ENCODE measurements at places on chromosomes 7 and 10. TPM values are rescaled to one million over a fixed set of nuclear protein-coding genes. Genes with fewer than 3 reads are reported as not detected.

TDRD1 gene
- 0.20 TPM for total RNA-seq

ELAPOR2 gene
- 2.9 TPM for total RNA-seq

TFR2 gene
- 9.1 TPM for total RNA-seq

SNCG gene
- not detected for total RNA-seq

C10orf143 gene
- total RNA-seq = 6.0 TPM

MSMB gene
- not detected for total RNA-seq

CRPPA gene
- total RNA-seq = 1.1 TPM

IFIT3 gene
- total RNA-seq = 75.6 TPM

INSIG1 gene
- total RNA-seq = 75.0 TPM

MMP21 gene
- total RNA-seq = 0.20 TPM

TRDMT1 gene
- total RNA-seq = 15.3 TPM

C1QL3 gene
- total RNA-seq = not detected

ITGA8 gene
- total RNA-seq = not detected

GPER1 gene
- total RNA-seq = 0.19 TPM

DNA sequence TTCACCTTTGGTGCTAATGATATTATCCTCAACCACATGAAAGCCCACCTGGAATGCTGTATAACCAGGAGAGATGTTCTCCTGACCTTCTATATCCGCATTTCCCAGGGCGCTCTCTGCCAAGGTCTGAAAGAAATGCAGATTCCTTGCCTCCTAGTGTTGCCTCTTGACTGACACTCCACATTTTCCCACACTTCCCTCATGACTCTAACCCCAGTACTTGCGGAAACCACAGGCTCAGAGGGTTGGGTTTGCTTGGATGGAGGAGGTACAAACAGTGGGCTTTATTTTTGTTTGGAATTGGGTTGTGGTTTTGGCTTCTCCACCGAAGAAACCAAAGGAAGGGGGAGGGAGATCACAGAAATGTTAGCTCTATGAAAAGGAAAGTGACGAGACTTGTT is 222.9 kb upstream of the CELF2 start:
- no peak for DNase-seq

DNA sequence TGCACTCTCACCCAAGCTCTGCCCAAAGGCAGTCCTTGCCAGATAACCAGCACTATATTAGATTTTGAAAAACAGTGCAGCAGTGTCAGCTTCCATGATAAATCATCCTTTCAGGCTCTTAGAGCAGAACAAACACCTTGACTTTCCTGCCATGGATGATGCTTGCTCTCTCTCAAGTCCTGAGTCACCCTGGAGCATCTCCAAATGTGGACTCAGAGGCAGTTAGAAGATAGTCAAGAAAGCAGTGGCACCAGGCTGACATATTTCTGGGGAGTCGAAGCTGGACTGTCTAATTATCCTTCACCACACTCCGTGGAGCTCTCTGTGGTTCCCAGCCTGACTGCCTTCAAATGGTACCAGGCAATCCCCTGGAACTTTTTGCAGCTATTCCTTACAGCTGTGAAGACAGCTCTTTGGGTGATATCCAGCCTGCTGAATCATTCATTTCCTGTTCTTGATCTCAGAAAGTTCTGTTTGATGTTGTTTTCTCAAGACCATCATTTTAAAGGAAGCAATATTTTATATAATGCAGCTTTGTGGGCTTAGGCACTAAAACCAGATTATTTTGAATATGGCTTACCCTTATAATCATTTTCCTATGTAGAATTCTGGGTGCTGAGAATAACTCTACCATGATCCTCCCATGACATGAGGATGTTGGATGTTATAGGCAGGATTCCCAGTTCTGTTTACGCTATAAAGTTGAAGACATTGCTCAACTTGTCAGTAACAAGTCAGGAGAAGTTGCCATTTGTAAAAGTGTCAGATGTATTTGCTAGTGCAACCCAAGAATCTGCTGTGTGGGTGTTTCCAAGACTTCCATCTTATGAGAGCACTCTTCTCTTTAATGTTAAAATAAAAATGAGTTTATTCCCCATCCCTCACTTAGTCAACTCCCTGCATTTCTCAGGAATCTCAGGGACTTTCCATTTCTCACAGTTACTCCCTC is 233.8 kb downstream of the C7orf25 start:
- no peak for DNase-seq

DNA sequence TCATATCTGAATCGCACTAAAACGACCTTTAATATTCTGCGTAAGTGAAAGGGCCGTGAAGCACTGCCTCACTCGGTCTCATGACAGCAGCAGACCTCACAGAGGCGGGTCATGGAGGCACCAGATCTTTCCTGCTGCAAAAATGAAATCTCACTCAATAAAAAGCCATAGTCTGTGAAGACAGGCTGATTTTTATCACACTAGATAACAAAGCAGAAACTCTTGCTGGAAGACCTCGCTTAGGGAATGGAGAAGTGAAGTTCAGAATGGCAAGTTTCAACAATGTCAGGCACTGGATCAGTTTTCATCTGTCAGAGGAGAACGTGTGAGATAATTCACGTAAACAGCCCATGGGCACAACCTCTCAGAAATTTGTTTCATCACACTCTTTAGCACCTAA is 8.0 kb downstream of the SEPHS1 start:
- DNase-seq = no peak

GRCh38 chr7:120825152-120825551 is 32.8 kb downstream of the TSPAN12 start:
- DNase-seq = no peak

DNA sequence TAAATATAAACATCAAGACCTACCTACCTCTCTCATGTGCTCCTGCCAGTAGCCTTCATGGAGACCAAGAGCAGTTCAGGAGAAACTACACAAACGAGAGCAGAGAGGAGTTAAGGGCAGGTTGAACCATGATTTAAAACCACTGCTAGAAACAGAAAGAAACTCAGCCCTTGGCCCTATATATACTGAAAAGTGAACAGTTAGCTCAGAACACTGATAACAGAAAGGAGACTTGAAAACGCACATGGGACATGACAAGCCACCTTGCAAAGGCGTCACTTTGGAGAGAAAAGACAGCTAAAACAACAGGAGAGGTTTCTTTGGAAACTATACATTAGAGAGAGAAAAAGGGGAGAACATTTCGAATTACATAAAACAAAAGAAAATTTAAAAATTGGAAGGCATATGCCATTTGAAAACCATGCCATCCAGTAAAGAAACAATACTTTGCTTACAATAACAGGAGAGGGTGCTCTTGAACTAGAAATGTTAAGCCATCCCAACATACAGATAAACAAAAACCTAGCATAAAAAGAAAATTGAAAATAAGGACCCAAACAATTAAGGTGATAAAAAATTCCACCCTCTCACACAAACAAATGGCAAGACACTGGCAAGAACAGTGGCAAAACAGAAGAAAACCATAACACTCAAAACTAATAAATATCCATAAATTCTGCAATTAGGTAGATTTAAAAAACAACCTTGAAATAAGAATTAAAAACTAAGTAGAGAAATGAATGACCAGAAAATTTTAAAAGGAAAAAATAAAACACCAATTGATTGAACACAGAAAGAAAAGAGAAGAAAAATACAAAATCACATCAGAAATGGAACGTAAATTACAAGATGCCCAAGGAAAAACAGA is 232.7 kb downstream of the IMMP2L start:
- no peak for DNase-seq

DNA sequence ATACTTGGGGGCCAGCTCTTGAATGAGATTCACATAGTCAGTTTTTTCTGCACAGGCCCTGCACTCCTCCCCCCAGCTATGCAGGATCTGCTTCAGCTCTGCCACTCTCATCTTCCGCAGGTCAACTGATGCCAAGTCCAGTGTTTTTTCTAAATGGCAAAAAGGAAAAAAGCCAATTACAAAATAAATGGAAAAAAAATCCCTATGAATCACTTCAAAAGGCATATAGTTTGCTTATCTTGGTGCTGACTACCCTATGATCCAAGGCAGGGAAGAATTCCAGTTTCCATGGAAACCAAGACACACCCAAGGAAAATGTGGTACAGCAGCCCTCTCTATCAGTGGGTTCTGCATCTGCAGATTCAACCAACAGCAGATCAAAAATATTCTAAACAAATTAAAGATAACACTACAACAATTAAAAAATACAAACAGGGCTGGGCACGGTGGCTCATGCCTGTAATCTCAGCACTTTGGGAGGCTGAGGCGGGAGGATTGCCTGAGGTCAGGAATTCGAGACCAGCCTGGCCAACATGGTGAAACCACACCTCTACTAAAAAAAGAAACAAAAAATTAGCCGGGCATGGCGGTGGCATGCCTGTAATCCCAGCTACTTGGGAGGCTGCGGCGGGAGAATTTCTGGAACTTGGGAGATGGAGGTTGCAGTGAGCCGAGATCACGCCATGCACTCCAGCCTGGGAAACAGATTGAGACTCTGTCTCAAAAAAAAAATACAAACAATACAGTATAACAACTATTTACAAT is 17.6 kb downstream of the CDNF start:
- DNase-seq = no peak

- no peak for DNase-seq
Measured at GRCh38 chr10:107019154-107019553, 145.4 kb downstream of the SORCS1 start.

DNA sequence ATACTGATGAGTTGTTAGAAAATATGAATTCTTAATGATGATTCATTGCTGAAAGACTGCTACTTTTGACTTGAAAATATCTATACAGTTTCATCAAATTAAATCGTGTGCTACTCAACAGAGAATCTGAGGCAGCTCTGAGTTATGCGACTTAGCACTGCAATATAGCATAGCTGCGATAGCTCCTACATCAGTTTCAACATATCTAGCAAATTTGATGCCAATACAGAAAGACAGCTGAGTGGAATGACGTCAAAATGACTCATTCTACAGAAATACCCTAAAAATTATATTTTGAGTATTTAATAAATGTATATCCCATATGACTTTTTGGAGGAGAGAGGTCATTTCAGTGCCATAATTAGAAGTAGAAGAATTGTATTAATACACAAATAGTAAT is 1.1 kb upstream of the TARP start:
- no peak for DNase-seq

GRCh38 chr7:45885264-45885882 is 2.9 kb upstream of the IGFBP1 start:
- DNase-seq = no peak

DNA sequence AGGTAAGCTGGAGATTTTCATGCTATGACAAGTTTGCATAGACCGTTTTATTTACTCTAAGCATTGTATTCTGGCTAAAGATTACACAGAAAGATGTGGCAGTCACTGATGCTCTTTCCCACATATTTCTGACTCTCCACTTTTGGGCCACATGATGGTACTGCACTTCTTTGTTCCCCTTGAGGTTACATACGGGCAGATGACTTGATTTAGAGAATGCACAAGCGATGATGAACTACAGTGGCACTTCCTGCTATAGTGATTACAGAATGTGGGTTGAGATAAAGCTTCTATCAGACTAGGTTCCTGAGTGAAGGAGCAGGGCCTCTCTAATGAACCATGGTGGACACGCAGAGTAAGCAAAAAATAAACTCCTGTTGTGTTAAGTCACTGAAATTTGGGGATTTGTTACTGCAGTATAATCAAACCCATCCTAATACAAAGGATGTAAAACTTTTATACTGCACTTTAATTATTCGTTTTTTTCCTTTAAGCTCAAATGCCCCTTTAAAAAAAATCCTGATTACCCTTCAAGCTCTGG is 177.9 kb downstream of the TAX1BP1 start:
- no peak for DNase-seq

- no peak for DNase-seq
Measured at GRCh38 chr7:40571796-40572195, 437.0 kb downstream of the SUGCT start.

DNA sequence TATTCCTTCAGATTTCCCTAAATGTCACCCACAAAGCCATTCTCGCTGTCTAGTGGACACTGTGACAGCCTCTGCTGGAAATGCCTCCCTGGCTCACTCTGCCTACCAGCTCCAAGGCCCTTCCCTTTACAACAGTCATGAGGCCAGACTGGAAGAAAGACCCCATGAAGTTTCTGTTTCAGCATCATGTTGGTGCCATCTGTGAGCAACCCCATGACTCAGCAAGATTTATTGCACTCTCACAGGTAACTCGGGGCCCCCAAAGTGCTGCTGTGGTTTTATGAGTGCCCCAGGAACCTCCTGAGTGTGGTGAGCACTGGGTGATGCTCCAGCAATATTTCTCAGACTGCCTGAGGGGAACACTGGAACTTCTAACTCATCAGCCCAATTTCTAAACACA is 218.6 kb downstream of the ZNF33B start:
- DNase-seq = no peak

GRCh38 chr7:132249256-132249971 is 326.9 kb downstream of the PLXNA4 start:
- DNase-seq = no peak

GRCh38 chr7:29562307-29562706 is 1.3 kb upstream of the PRR15 start:
- DNase-seq = no peak

GRCh38 chr10:94403380-94404213 is 1.3 kb downstream of the TBC1D12 start:
- peak; percentile 47 for DNase-seq

DNA sequence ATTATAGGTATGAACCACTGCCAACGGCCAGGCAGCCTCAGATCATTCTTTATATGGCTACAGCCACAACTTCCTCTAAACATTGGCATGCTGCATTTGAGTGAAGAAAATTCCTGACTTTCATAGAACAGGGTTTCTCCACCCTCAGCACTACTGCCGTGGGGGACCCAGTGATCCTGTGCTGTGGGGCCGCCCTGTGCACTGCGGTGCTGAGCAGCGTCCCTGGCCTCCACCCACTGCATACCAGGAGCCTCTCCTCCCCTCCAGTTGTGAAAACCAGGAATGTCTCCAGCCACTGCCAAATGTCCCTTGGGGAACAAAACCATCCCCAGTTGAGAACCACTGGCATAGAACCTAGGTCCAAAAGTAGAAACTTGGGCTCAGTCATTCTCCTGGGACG is 15.8 kb downstream of the CNPY1 start:
- DNase-seq = no peak

DNA sequence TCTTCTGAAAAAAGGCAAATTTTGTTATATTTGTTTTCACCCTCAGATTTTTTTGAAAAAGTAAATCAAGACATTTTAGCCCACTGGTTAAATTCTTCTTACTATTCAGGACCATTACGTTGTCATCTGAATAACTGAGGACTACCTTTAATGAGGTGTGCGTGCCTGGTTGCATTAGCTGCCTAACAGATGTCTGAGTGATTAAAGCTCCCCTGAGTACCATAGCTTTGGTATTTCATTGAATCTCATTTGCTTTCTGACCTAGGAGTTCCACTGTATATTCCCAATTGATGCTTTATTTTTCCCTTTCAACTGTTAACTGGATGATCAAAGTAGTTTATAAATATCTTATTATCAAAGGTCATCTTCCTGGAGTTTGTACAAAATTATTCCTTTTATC is 410.0 kb upstream of the SEMA3D start:
- no peak for DNase-seq

All from activated naive CD8-positive, alpha-beta T cell treated with anti-CD3 and anti-CD28 coated beads, Interleukin-2, amount 10 ng/mL, durations not matched to agents 7 days and 5 days (primary cell).